CD4-positive, alpha-beta T cell treated with Interleukin-2 at 100 ng/mL for 4 hours (primary cell): ENCODE measurements at places on chromosomes 1 and 21.

DNA sequence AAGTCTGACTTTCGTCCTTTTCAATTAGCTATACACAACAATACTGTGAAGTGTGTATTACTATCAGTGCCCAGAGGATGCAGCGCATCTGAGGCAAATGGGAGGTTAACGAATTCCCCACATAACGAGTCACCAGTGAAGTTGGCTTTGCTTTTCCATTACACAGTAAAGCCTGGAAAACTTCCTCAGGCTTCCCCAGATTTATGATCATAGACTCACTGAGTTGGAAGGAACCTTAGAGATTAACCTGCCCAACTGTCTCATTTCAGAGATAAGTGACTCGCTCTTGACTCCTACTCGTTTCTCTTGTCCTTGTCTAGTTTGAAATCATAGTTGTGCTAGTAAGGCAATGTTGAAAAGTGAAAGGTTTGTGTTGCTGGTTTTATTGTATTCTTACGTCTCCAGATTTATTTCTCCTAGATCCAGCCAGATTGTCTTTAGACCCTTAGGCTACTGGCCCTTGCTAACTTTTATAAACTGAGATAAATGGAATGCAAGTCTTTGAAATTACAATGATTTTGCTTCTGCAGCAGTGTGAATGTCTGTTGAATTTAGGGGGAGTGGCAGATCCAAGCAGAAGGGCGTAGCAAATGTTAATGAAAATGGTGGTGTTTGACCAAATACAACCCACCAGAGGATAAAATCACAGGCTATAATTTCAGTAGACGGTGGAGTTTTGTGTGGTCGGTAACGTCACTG lies 17.3 kb downstream of the S1PR1 start:
- DNase-seq = no peak

GRCh38 chr21:16125274-16125673 lies 395.5 kb downstream of the USP25 start:
- DNase-seq = no peak

GRCh38 chr21:43364851-43365424 lies 62.0 kb downstream of the SIK1 start:
- DNase-seq = no peak

DNA sequence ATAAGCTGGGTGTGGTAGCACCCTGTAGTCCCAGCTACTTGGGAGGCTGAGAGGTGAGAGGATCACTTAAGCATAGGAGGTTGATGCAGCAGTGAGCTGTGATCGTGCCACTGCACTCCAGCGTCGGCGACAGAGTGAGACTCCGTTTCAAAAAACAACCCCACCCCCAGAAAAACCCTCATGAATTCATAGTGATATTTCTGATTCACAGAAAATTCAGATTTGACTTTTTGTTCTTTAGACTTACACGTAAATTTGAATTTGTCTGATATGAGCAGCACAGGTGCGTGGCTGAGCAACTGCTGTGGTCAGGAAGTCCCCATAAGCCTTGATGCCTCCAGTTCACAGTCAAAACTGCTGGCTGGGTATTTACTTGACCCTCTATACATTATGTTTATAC lies 10.0 kb upstream of the MORC3 start:
- peak; percentile 44 for DNase-seq

DNA sequence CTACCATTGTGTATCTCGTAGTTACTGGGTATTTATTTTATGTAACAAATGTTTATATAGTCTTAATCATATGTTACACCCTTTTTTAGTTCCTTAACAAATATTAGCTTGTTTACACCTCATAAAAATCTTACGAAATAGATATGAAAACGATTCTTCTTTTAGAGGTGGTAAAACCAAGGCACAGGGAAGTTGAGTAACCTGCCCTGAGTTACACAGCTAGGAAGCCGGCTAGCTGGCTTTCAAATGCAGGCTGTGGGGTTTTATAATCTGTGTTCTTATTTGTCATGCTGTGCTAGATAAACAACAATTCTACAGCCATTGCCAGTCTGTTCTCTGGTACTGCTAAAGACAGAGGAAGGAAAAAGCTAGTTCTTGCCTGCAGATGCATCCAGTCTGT lies 109.6 kb downstream of the NOS1AP start:
- no peak for DNase-seq

- DNase-seq = no peak
Observed at GRCh38 chr1:84350104-84350503, 48.2 kb upstream of the DNASE2B start.

GRCh38 chr1:109767637-109768334 lies 4.1 kb upstream of the EPS8L3 start:
- no peak for DNase-seq

DNA sequence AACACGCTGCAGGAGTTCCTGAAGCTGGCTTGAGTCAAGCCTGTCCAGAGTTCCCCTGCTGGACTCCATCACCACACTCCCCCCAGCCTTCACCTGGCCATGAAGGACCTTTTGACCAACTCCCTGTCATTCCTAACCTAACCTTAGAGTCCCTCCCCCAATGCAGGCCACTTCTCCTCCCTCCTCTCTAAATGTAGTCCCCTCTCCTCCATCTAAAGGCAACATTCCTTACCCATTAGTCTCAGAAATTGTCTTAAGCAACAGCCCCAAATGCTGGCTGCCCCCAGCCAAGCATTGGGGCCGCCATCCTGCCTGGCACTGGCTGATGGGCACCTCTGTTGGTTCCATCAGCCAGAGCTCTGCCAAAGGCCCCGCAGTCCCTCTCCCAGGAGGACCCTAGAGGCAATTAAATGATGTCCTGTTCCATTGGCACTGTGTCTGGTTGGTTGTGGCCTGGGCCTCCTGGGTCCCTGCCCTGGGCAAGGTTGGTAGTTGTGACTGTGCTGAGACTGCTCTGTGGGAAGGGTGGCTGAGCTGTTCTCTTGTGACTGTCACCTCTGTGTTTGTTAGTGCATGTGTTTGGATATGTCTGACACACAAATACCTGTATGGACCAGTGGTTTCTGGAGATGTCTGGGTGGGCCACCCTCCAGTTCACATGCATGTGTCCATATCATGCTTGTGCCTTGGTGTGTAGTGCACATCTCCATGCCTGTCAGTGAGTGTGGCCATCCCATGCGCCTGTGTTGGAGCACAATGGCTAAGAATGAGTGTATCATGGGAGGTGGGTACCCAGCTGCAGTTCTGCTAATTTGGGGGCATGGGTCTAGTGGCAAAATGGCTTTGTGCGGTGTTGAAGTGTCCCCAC lies 1.4 kb downstream of the SH3BGRL3 start:
- peak; percentile 30 for DNase-seq

- DNase-seq = no peak
Observed at GRCh38 chr1:171834821-171835220, 6.5 kb upstream of the DNM3 start.

DNA sequence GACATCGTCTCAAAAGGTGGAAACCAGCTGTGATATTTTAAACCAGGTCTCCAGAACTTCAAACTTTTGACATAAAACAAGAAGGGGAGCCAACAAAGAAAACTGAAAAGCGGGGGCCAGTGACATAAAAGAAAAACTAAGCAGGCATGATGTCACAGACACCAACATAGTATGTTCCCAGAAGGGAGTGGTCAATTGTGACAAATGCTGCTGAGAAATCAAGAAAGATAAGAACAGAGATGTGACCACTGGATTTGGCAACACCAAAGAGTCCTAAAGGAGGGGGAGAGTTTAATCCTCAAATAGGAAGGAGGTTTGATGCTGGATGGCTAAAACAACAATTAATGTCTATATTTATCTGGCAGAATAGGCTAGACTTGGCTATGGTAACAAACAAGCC lies 2.3 kb upstream of the RNF19B start:
- no peak for DNase-seq

- no peak for DNase-seq
Observed at GRCh38 chr1:78045926-78046778, at the start of gene GIPC2. Gene GIPC2 (plus strand): TSS chr1:78045966. CDS start chr1:78046095, 129 bp downstream.

DNA sequence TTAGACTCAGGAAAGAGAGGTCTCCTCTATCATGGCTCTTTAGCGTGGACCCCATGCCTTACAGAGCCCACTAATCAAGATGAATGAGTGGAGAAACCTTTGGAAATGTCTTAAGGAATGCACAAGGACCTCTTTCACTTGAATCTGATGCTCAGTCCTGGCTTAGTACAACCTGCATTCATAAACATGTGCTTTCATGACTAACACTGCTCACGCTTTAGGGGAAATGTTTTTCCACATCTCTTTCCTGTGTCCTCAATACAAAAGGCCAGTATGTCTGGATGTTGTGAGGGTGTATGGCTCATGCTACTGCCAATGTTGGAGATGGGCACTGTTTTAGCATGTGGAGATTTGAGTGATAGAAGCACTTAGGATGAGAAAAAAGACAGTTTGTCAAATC lies 14.2 kb upstream of the GNG12 start:
- DNase-seq = no peak

- no peak for DNase-seq
Observed at GRCh38 chr1:89190017-89190416, 8.7 kb downstream of the GBP4 start.

DNA sequence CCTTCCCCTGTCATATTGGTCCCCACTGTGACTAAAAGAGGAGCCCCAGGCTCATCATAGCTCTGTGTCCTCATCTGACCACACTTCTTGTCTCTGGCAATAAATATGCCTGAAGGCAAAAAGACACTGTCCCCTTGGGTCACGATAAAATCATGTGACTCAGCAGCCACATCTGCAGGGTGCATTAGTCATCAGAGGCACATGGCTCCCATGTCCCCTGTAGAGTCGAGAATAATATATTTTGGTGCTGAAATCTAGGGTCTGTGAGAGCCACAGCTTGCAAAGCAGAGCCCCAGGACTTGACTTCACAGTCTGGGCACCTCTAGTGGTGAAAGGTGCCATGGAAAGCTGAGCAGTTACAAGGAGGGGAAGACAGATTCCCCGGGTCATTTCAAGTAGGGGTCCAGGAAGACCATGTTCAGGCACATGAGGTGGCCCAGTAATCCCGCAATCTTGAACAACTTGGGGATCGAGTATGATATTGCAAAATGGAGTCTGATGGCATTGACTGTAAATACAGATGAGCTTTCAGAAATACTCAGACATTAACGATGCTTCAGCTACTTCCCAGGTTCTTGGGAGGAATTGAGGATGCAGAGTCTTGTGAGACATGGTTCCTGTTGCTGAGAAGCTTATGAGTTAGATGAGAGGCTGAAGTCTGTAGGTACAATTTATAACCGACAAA lies 68.6 kb downstream of the SLC35F3 start:
- DNase-seq = no peak

GRCh38 chr1:116759636-116760035 lies 5.4 kb downstream of the CD2 start:
- no peak for DNase-seq

- DNase-seq = no peak
Observed at GRCh38 chr1:203360547-203361185, 9.7 kb upstream of the FMOD start.

- DNase-seq = no peak
Observed at GRCh38 chr21:33033961-33034413, 8.3 kb downstream of the OLIG2 start.

DNA sequence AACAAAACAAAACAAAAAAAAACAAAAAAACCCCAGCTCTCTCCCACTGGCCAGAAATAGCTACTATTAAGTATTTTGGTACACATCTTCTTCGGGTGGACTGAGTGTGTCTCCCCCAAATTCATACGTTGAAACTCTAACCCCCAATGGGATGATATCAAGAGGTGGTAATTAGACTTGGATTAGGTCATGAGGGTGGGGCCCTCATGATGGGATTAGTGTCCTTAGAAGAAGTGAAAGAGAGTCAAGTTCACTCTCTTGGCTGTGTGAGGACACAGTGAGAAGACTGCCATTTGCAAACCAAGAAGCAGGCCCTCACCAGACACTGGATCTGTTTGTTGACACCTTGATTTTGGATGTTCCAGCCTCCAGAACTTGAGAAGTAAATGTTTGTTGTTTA lies 116.9 kb downstream of the NOS1AP start:
- DNase-seq = no peak

DNA sequence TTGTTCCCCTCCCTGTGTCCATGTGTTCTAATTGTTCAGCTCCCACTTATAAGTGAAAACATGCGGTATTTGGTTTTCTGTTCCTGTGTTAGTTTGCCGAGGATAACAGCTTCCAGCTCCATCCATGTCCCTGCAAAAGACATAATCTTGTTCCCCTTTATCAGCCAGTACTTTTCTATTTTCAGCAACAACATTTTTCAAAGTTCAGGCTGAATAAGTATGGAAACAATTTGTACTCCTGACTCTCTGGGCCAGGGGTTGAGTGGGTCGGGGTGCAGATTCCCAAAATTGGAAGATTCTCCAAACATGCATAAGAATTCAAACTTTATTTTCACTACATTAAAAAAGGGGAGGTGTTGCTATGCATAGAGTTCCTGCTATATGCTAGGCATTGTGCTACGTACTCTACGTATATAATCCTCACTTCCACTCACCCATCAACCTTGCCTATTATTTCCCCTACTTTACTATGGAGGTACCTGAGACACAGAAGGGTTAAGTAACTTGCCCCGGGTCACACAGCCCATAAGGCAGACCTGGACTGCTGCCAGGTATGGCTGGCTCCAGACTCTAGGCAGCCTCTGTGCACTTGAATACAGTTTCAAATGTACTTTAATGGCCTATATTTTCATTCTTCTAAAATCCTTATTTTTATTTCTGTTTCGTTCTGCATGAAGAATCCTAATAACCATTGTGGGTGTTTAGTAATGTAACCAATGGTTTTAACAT lies 117.1 kb upstream of the C8B start:
- DNase-seq = no peak

DNA sequence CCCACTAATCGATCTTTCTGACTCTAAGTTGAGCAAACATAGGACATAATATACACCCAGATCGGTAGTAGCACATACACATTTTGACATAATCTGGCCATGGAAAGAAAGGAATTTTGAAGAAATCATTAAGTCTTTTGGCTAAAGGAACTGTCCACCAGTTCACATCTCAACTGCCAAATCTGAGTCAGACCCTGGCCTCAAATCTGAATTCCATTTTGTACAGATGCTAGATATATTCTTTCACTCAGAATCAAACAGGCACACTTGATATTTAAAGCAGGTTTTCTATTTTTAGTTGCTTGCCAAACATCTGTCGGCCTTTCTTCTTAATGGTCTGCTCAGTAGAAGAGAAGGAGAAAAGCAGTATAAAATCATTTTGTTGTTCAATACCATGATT lies 281.8 kb downstream of the BARHL2 start:
- no peak for DNase-seq

DNA sequence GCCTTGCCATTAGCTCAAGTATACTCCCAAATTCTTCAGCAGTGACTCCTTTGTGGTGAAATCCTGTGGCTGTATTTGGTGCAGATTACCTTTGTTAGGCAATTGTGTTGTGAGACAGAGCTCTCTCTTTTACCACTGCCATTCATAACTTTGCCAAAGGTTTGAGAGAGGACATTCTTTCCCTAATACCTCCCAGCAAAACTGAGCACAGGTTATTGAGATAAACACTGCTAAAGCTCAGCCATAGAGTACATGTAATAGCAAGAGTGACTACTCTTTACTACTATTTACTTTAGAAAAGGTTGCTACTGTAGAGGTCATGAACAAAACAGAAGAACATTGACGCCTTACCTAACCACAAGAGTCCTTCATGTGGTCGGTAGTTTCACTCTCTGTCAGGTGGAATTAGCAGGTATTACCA lies 514.0 kb upstream of the ADAMTS5 start:
- DNase-seq = no peak

- DNase-seq = no peak
Observed at GRCh38 chr1:101438359-101438758, 201.5 kb downstream of the S1PR1 start.

GRCh38 chr21:46441961-46442498 lies 16.7 kb upstream of the DIP2A start:
- no peak for DNase-seq
